Activated CD4-positive, alpha-beta T cell treated with anti-CD3 and anti-CD28 coated beads, Interleukin-2, amount 50 U/mL, for 48 hours (primary cell): ENCODE measurements at places on chromosomes 1 and 21.

DNA sequence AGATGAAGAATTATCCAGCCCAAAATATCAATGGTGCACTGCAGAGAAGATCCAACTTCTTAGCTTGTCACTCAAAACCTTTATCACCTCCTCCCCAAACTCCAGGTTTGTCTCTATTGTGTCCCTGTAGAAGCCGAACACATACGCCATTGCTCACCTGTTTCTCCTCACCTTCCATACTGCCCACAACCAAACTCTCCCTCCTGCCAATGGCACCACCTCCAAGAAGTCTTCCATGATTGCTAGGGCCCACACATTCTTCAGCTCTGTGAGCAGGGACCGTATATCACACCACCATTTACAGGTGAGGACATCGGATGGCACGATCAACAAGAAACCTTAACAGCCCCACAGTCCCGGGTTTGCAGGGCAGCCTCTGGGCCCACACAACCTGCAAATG lies 2.2 kb downstream of the LAPTM5 start:
- DNase-seq: no peak

GRCh38 chr1:85343213-85343611 lies 66.8 kb upstream of the BCL10 start:
- DNase-seq: no peak

DNA sequence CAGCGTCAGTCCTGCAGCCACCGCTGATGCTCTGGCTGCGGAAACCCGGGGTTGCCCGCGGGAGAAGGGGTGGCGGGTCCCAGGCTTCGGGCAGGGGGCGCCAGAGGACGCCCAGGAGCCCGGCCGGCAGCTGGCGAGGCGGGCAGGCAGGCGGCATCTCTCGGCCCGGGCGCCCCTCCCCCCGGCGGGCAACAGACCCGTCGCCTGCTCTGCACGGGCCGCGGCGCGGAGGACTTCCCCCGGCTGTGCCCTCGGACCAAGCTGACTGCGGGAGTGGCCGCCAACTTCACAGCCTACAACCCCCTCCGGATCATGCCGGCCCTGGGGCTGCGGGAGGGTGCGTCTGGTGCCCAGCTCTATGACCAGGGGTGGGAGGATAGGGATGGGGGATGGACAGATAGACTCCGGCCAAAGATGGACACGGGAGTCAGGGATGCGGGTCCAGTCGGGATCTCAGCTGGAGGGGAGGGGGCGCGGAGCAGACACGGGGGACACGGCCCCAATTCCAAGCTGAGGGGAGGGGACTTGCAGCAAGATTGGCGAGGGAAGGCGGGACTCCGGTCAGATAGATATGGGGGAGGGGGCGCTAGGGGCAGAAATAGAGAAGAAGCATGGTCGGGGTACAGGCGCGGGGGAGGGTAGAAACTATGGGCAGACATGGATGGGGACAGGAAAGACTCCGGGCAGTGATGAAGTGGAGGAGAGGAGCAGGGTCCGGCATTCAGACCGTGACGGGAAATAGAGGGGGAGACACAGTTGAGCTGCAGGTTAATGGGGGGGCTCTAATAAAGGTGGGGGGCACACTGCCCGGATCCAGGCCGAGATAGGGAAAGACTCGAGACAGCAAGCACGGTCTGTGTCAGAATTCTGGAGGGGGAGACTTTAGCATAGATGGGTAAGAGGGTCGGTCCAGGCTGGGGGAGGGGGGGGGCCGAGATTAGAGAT lies 1.1 kb downstream of the ADGRB2 start:
- peak; percentile 81 for DNase-seq

DNA sequence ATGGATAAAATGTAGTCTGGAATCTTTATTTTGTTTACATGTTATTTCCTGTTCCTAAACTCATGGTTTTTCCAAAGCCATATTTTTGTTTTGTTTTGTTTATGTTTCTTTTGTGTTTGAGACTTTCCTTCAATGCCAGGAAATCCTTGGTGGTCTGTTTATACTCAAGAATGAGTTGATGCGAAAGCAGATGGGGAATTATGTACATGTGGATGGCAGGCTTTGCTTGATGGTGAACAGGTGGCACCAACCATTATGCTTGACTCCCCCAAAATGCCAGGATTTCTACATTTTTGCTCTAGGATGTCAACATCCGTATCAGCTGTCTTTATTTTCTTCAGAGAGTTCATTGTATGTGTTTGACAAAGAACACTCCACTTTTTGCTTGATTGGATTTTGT lies 448.5 kb downstream of the PRDM2 start:
- DNase-seq: no peak

DNA sequence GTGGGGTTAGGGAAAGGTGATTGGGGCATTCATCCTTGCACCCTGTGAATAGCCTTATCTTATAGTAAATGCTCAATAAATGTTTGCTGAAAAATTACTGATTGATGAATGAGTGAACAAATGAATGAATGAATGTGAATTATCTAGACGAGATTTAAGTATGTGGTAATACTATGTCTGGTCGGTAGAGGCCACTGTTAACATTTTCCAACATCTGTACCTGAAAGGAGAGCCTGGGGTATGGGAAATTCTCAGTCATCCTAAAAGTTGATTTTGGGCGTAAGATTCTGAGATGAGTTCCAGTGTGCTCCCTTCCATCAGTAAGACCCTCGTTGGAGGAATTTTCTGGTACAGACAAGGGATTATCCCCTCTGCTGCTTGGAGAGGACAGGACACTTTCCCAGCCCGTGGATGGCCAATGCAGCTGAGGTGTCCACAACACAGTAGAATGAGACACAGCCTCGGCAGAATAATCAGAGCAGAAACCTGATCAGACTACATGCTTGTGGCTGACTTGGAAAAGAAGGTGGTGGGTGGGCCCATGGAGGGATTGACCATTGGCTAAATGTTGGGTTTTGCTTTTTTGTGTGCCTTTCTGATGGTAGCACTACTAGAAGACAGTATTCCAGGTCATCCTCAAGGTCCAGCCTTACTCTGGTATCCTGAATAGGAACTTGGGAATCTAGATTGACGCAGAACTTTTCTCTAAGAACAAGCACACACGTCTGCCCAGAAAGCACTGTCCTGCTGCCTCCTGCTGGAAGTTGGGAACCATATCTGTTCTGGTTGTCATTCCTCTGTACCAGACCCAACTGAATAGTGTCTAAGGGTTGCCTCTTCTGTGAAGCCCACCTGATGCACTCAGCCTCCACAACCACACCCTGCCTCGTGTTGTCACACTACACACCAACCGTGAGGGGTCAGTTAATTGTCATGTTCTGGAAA lies 262.0 kb downstream of the TNR start:
- DNase-seq: no peak

DNA sequence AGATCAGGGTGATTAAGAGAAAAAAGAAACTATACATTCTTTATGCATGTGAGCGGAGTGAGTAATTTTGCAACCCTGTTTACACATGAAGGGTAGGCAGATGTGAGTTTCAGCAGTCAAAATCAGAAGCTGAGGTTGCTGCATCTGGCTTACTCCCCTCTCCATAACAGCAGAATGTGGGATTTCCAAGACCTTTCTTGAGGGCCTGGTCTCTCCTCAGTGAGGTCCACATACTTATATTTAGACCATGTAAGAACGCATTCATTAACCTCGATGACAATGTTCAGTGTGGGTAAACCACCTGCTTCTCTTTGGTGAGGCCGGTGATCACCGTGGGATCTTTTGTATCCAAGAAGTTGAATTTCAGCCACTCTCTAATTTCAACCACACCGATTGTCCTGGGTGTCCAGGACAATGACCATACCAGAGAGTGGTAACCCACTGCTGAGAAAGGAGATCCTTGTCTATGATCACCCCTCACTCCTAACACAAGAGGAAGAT lies 18.7 kb upstream of the RAP1A start:
- no peak for DNase-seq

- DNase-seq: no peak
These were observed 9.5 kb downstream of the TFF3 start for GRCh38 chr21:42305707-42306147.
